ENCODE measurements at places on chromosomes 1 and 21.
A peak's percentile ranks its signal among the peaks of the same experiment; 100 is the strongest.

- no peak for DNase-seq
Measured at GRCh38 chr1:78250201-78250600, 204.4 kb downstream of the GIPC2 start.

- DNase-seq, result no peak
Measured at GRCh38 chr1:152926091-152926490, 17.7 kb downstream of the IVL start.

GRCh38 chr1:113190930-113191329, 117.9 kb downstream of the LRIG2 start:
- DNase-seq, result no peak

DNA sequence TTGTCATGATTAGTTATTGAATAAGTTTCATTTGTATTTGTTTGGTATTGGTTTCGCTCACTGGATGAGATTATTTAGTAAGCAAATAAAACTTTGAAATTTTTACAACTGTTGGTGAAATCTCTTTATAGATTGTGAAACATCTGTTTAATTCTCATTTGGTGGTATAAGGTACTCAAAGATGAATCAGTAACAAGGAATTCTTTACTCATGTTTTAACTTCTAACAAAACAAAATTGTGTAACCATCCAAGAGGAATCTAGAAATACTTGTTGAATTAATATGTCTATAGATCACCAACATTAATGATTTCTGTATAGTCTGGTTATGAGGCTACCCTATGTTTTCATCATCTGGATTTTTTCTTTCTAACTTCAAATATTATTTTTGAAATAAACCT, 62.8 kb upstream of the USP25 start:
- no peak for DNase-seq

DNA sequence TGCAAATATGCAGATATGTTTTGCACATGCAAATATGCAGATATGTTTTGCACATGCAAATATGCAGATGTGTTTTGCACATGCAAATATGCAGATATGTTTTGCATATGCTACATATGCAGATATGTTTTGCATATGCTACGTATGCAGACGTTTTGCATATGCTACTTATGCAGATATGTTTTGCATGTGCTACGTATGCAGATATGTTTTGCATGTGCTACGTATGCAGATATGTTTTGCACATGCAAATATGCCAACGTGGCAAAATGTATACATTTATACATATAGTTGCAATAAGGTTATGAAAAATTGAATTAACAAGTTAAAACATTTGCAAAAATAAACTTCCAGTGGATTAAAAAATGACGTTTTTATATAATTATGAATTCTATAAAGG, 30.8 kb upstream of the TP53BP2 start:
- no peak for DNase-seq

GRCh38 chr1:33025761-33026160, 10.9 kb downstream of the AK2 start:
- no peak for DNase-seq

GRCh38 chr1:38785285-38786039, 74.1 kb downstream of the RRAGC start:
- no peak for DNase-seq

- DNase-seq, result no peak
Measured at GRCh38 chr1:53536606-53537005, 77.4 kb downstream of the DMRTB1 start.

GRCh38 chr1:208045463-208046260, 134.7 kb upstream of the CD34 start:
- no peak for DNase-seq

- DNase-seq, result no peak
Measured at GRCh38 chr1:4856396-4856795, 202.0 kb downstream of the AJAP1 start.

DNA sequence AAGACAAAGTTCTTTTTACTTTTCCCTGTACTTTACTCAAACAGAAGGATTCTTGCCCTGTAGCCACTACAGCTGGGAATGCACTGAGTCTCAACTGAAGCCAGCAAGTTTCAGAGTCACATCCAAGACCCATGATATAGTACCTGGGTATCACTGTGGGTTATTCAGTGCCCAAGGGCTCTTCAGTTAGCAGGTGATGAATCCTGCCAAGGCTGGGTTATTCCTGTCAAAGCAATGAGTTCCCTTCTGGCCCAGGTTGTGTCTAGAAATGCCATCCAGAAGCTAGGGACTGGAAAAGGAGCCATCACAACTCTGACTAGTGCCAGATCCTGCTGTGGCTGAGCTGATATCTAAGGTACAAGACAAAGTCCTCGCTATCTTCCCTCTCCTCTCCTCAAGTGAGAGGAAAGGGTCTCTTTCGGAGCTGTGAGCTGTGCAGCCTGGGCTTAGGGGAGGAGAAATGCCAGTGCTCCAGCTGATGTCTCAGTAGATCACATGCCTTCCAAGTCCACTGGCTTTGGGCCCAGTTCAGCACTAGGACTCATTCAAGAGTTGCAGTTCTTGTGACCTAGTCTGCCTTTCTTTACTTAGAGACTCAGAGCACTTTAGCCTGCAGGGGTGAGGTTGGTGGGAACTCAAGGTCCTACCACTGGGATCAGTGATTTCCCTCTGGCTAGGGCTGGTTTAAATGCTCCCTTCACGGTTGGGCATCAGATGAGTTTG, 369.4 kb downstream of the TBX15 start:
- DNase-seq, result peak; percentile 6

GRCh38 chr1:42927920-42928505, 30.7 kb downstream of the SLC2A1 start:
- no peak for DNase-seq

- DNase-seq, result no peak
Measured at GRCh38 chr1:15410884-15411245, 1.2 kb downstream of the EFHD2 start.

GRCh38 chr1:51100264-51100880, 1.7 kb upstream of the C1orf185 start:
- DNase-seq, result no peak

- no peak for DNase-seq
Measured at GRCh38 chr1:117044217-117044616, 15.9 kb upstream of the TTF2 start.

DNA sequence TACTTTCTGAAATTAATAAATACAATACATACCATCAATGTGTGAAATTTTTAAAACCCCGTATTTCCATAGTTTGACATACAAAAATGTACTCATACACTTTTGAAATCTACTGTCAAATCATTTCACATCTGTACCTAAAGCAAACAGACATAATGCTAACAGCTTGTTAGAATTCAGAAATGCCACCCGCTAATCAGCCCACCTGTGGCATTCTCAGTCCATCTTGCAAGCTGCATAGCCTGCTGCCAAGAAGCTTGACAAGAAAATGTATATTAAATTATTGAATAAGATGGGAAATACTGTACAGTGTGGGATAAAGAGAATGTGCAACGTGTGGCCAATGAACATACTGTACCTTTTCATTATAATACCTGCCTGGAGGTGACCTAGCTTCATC, 55.1 kb downstream of the ZBTB18 start:
- DNase-seq, result no peak

- no peak for DNase-seq
Measured at GRCh38 chr1:178945763-178946266, 74.9 kb upstream of the ANGPTL1 start.

- no peak for DNase-seq
Measured at GRCh38 chr21:42733037-42733627, 79.7 kb downstream of the PDE9A start.

GRCh38 chr1:201711811-201712210, 117.1 kb upstream of the IPO9 start:
- DNase-seq, result no peak

GRCh38 chr21:45207839-45208626, 79.7 kb downstream of the POFUT2 start:
- DNase-seq, result no peak

GRCh38 chr1:26164861-26165842, 3.6 kb downstream of the C1orf232 start:
- no peak for DNase-seq

DNA sequence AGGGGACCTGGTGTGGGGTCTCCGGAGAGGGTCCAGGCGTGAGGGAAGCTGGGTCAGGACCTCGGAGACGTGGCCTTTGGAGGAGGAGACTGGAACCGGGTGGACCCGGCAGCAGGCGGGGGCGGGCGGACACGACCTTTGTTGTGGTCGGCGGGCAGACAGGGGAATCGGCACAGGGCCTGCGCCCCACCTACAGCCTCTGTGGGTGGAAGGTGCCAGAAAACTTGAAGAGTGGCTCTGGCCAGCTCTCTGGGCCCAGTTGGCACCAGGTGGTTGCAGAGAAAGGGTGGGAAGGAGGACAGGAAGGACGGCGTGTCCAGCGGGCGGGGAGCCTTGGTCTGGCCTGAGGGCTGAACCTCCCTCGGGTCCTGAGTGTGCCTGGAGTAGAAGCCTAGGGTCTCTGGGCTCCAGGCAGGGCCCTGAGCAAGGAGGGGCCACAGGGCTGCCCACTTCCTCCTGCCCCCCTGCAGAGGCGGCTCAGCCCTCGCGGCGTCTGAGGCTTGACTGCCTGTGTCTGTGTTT, 7.7 kb upstream of the TTLL10 start:
- no peak for DNase-seq

DNA sequence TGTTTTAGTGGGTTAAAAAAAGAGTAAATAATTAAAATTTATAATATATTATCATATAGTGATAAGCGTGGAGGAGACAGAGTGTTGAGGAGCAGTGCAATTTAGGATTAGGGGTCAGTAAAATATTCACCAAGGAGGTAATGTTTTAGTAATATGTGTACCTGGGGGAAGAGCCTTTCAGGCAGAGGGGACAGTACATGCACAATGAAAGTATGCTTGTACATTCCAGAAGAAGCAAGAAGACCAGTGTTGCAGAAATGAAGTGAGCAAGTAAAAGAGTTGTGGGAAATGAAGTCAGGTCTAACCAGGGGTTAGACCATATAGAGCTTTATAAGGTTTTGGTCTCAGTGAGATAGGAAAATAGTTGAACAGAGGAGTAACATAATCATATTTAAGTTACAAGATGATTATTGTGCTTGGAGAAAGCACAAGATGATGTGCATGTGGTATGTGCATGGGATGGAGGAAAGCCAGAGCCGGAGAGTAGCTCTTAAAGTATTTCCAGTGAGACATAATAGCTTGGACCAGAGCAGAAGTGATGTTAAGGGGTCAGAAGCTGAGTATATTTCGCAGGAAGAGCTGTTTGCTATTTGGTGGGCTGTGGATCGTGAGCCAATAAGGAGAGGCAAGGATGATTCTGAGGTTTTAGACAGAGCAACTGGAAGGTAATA, 44.8 kb downstream of the SNX7 start:
- DNase-seq, result no peak

GRCh38 chr21:44957901-44958451, 18.1 kb downstream of the SLX9 start:
- no peak for DNase-seq

- DNase-seq, result no peak
Measured at GRCh38 chr1:94270801-94271203, 33.4 kb upstream of the ARHGAP29 start.

GRCh38 chr21:42848932-42849758, 30.2 kb downstream of the WDR4 start:
- DNase-seq, result no peak

- DNase-seq, result no peak
Measured at GRCh38 chr1:225448146-225448805, 20.4 kb upstream of the LBR start.

- DNase-seq, result no peak
Measured at GRCh38 chr1:117069220-117069844, 9.2 kb downstream of the TTF2 start.

- no peak for DNase-seq
Measured at GRCh38 chr1:158362482-158362881, 8.8 kb downstream of the CD1E start.

DNA sequence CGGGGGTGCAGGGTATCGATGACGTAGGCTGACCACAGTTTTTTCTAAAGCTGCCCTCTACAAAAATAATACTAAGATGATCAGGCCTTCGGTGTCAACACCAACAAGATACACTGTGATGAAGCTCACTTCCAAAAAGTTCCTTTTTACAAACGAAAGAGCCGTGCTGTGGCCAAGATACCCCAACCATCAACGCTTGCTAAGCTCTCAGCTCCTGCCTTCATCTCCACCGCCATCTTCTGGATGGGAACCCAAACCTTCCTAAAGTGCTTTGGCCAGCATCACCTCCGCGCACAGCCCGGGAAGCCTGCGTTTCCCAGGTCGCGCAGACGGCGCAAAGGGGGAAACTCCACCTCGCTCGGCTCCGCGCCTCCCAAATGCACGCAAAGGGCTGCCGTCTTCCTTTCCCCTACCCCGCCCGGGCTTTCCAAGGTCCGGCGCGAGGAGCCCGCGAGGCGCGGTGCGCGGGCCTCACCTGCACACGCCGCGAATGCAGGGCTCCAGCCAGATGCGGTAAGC, 541 bp downstream of the USP48 start:
- peak; percentile 55 for DNase-seq

DNA sequence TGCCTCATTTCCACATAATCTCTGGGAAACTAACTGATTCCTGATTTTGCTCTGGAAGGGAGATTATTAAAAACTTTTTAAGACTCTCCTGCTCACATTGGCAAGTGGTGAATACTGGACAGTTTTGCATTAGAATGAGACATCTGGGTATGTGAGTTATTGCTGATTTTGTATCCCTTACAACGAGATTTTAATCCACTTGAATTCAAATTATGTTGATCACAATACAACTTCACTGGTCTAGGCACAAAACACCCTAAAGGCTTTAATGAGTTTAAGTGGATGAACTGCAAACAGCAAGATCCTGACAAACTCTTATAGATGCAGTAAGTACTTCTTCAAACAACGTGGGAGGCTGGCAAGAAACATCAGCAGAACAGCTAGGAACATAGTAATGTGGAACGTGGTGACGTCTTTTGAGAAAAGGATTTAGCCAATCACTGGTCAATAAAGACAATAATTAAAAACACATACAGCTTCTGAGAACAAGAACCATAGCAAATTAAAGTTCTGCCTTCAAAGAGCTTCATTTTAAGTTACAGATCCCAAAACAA, 10.2 kb upstream of the LYPLAL1 start:
- DNase-seq, result no peak

- no peak for DNase-seq
Measured at GRCh38 chr1:20182415-20182814, 3.5 kb upstream of the UBXN10 start.

GRCh38 chr1:239006276-239006675, 380.1 kb upstream of the CHRM3 start:
- DNase-seq, result no peak

DNA sequence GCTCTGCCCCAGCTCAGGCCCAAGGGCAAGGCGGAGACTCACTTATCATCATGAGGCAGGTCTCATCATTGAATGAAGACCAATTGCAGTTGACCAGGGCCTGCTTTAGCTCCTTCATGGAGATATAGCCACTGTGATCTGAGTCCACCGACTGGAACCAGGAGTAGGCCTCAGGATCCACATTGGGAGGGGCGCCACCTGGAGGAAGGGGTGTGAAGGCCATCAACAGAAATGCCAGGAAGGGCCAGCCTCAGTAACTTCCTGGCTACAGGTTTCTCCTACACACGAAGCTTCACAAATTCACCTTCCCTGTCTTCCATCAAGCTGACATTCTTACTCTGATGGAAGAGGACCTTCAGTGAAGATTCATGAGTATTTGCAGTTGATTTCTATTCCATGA, 11.6 kb downstream of the PEF1 start:
- DNase-seq, result no peak
